Activated CD4-positive, CD25-positive, alpha-beta regulatory T cell treated with anti-CD3 and anti-CD28 coated beads, Interleukin-2, amount 50 U/mL, for 16 hours (primary cell): ENCODE measurements at places on chromosomes 4 and X.
A peak's percentile ranks its signal among the peaks of the same experiment; 100 is the strongest.

DNA sequence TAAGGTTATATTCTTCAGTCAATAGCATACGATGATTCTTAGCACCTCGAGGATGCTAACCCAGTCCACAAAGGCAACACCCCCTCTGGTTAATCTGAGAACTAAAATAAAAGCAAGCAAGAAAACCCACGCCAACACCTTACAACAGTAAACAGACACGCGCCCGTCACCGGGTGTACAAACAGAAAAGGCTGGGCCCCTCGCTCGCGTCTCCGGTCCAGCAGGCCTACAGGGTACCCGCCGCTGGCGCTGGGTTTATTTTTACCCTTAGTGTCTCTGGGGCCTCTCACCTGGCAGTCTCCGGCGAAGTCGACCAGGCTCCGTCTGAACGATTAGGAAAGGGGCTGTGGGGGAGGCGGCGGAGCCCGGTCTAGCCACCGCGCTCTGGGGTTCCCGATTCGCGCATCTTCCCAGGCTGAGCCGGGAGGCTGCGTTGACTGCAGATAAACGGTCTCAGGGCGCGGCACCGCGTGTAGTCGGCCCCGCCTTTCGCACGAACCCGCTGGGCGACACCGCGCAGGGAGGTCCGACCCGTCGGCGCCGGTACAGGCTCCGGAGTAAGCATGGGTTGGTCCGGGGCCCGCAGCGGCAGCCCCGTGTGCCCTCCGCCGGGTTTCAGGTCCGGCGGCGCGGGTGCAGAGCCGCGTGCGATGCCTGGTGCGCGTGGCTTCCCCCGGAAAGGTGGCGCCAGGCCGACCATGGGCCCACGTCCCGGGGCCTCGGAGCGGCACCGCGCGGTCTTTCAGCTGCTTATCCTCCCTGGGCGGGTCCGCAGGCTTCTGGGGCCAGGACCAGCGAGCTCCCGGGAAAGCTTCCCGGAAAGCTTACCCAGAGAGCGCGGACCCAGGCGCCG, 441 bp downstream of the SLC9B2 start:
- DNase-seq, result peak; percentile 20

GRCh38 chrX:40043895-40044294, 53.9 kb downstream of the BCOR start:
- DNase-seq, result no peak

DNA sequence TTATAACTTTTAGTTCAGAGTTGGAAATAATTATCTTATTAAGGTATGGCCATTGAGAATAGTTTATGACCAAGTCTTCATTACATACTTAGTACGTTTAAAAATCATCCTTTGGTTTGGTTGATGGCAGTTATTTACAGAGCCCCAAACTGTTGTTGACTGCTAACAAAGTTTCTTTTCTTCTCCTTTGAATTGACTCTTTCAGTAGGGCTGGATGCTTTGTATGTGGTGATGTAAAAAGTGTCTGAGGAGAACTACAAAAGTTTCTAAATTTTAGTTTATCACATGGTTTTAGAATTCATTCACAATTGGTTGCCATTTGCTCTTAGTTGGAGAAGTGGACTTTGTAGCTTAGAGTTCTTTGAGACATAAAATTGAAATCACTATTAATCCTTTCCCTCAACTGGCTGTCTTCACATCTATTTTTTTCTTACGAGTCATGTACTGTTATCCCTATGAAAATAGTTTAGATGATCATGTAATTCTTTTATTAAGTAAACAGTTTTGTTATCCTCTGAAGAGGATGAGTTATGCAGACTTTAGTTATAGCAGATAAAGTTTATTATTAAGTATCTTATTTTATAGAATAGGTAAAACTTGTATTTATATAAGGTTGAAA, 14.8 kb downstream of the PTPN13 start:
- DNase-seq, result no peak

DNA sequence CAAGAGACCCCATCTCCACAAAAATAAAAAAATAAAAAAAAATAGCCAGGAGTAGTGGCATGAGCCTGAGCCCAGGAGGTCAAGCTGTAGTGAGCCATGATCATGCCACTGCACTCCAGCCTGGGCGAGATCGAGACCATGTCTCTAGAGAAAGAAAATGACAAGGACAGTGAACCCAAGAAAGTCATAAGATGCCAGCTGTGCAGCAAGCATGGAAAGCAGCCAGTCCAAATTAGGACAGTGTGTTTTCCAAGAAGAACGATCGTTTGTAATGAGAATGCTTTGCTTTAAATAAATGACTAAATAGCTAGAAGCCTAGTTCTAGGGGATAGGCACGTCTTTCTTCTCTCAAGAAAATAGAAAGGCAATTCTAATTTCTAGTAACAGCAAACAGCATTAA, 58.4 kb upstream of the MSANTD1 start:
- DNase-seq, result no peak

- no peak for DNase-seq
Observed at GRCh38 chr4:16591272-16591826, 307.1 kb downstream of the LDB2 start.

GRCh38 chrX:103941201-103941975, 21.0 kb upstream of the TMSB15B start:
- DNase-seq, result no peak

GRCh38 chr4:145530662-145531061, 49.0 kb downstream of the SMAD1 start:
- no peak for DNase-seq

DNA sequence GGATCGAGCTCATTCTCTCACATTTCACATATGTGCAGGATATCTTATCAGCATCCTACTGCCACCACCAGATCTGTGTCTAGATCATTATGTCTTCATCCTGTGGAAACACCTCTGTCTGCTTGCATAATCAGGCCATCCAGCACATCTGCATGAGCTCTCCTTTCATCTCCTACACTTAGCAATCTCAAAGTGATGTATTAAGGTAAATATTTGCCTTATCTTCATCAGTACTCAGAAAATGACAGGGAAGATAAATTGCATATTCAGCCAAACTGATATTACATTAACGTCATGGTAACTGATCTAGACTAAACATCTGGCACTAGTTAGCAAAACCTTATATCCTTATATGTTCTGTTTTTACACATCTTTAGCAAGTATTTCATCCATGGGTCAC, 207.3 kb upstream of the PABPC4L start:
- DNase-seq, result no peak

GRCh38 chr4:169005453-169006099, 4.5 kb downstream of the CBR4 start:
- no peak for DNase-seq

- DNase-seq, result no peak
Observed at GRCh38 chr4:146260521-146260920, 46.2 kb downstream of the REELD1 start.

- DNase-seq, result no peak
Observed at GRCh38 chrX:57519578-57520118, 72.2 kb upstream of the ZXDB start.

DNA sequence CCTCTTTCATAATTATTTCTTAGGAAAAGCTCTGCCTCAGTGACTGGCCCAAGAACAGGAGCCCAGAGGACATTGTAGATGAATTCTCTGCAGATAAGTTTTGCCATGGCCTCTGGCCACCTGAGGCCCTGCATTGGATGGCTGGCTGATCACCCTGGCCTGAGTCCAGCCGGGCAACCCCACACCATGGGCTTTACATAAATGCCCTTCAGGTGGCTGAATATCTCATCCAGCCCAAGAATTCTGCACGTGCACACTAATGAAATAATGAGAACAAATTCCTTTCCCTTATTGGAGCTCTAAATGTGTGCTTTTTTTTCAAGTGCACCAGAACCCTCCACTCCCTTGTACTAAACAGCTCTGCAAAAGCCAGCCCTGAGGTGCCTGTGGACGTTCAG, 65.7 kb downstream of the IRF2 start:
- no peak for DNase-seq

DNA sequence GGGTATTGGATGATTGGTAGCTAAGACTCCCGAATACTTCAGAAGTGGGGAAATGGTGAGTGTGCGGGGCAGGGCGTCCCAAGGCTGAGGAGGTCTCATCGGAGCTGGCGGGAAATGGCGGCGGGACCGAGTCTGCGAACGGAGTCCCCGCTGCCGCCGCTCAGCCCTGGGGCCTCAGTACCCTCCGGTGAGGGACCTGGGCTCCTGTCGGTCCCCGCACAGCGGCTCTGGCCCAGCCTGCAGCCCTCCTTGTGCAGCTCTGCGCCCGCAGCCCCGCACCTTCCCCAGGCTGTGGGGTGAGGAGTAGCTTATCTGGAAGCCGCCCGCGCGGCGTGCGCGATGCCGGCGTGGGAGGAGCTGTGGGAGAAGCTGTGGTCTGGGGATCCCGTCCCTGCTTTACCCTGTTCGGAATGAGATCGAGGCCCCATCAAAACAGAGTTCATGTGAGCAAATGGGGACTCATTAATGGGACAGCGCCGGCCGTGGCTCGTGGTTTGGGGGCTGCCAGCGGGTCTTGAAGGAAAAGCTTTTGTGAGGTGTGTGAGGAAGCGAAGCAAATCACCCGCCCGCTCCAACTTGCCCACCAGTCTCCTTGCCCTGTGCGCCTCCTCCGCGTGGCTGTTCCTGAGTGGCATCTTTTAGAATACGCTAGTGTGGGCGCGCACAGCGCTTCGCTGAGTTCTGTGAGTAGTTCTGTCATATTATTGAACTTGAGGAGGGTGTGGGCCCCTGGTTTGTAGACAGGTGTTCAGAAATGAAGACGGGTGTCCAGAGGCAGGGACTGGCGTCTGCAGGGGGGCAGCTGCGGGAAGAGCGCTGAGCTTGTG, 531 bp downstream of the ZNF141 start:
- peak; percentile 10 for DNase-seq

DNA sequence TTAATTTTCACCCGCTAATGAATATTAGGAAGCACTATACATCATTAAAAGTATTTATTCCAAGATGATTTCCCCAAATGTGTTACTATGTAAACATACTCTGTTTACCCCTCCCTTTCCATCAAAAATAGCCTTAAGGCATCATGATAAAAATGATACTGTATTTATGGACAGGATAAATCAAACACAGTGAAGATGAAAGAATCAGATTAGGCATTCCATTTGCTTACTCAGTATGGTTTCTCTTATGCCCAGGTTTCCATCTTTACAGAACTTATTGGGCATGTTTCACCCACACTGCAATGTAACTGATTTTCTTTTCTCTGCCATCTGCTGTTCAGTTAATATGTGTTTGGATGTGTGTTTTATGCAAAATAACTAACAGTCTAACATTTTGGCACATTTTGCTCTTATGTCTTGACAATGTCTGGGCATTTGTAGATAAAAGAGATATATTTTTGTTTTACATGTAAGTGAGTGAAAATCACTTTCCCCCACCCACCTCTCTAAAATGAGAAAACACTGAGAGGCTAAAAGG, 445.2 kb downstream of the RPA4 start:
- DNase-seq, result no peak

DNA sequence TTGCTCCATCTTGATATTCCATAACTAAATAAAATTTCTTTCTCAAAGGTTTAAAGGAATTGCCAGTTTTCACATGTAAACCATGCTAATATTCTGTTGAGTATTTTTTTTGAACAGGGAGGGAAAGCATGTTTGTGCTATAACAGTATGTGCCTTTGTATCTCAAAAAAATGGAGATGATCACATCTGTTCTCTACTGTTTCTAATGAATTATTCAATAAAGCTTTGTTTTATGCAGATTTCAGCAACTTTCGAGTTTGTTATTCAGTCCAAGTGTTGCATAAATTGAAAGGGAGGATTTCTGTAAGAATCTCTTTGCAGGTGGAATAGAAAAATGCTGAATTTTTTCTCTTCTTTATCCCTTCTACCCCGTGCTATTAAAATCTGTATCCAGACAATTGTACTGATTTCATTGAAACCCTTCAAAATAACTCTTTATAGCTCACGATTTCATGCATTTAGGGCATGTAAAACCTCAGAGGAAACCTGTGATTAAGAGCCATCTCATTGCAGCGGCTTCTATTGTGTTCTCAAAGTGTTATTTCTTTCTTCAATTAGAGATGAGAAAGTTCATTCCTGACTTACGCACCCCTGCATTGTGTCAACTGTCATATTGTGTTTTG, 42.1 kb downstream of the NEIL3 start:
- no peak for DNase-seq

DNA sequence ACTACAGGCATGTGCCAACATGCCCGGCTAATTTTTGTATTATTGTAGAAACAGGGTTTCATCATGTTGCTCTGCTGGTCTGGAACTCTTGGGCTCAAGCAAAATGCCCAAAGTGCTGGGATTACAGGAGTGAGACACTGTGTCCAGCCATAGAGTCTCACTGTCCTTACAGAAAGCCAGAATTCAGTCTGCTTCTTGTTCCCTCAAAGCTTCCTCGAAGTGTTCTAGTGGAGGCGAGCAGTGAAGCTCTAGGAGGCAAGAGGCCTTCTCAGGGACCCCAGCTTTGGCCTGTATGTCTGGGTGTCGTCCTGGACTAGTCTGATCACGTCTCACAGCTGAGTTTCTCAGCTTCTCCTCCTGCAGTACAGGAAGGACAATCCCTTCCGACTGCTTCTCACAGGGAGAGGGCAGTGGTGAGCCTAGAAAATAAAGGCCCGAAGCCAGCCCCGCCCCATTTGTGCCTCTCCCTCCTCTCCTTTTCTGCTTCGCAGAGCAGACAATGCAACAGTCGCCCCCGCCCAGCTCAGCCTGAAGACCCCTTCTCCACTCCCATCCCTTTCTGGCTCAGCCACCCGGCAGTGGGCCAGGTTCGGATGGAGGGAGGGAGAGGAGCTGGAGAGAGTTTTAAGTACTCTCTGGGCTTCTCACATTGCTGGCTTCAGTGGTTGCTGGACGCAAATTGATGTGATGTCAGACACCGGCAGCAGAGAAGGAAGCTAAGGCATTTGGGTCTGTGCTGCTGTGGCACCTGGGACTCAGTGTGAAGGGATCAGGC, 11.1 kb upstream of the FAM3A start:
- peak; percentile 13 for DNase-seq

DNA sequence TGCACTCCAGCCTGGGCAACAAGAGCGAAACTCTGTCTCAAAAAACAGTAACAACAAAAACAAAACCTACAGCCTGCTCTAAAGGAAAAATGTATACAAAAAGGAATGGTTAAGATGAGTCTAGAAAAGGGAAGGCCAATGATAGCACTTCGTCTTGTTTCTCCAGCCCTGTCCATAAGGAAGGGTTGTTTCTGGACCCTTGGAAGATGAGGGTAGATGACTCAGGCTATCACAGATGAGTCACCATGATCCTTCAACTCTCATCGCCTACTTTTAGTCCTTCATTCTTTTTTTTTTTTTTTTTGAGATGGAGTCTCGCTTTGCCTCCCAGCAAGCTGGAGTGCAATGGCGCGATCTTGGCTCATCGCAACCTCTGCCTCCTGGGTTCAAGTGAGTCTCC, 8.8 kb downstream of the PLA2G12A start:
- DNase-seq, result no peak

GRCh38 chr4:38759113-38759789, 23.5 kb downstream of the TLR10 start:
- DNase-seq, result peak; percentile 44

GRCh38 chr4:131046821-131047220, 1950.9 kb downstream of the C4orf33 start:
- DNase-seq, result no peak

DNA sequence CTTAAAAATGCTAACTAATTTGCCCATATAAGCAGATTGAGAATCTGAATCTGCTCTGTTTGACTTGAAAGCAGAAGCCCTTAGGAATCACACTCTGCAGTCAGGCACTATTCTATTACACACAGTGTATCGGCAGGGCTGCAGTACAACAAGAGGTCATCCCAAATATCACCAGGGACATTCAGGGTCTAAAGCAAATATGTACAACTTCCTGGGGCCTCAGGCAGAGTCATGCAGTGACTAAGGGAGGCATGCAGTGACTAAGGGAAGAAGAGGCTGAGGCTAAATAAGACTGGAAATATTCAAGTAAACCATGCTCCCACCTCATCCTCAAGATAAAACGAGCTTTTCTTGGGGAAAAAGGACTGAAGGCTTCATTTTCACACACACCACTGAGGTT, 20.9 kb downstream of the MAPK10 start:
- DNase-seq, result no peak
